ENCODE measurements at places on chromosomes 12 and 14.
A peak's percentile ranks its signal among the peaks of the same experiment; 100 is the strongest.

DNA sequence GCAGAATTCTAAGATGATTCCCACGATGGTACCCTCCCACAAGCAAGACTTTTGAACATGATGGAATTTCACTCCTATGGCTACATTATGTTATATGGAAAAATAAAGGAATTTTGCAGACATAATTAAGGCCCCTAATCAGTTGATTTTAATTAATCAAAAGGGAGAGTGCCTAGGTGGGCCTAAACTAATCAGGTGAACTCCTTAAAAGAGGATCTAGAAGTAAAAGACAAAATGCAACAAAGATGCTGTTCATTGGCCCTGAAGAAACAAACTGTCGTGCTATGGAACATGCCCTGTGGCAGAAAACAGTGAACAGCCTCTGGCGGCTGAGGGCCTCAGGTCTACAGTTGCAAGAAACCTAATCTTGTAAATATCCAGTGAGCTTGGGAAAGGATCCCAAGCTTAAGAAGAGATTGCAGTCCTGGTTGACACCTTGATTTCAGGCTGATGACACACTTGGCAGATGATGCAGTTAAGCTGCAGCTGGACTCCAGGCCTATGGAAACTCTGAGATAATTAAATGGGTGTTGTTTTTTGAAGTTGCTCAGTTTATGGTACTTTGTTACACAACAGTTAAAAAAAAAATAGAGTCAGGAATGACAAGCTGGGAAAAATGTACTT lies 13.8 kb downstream of the TMCC3 start:
- no peak for DNase-seq

- no peak for DNase-seq
Measured at GRCh38 chr14:62006116-62006731, 244.0 kb downstream of the SNAPC1 start.

DNA sequence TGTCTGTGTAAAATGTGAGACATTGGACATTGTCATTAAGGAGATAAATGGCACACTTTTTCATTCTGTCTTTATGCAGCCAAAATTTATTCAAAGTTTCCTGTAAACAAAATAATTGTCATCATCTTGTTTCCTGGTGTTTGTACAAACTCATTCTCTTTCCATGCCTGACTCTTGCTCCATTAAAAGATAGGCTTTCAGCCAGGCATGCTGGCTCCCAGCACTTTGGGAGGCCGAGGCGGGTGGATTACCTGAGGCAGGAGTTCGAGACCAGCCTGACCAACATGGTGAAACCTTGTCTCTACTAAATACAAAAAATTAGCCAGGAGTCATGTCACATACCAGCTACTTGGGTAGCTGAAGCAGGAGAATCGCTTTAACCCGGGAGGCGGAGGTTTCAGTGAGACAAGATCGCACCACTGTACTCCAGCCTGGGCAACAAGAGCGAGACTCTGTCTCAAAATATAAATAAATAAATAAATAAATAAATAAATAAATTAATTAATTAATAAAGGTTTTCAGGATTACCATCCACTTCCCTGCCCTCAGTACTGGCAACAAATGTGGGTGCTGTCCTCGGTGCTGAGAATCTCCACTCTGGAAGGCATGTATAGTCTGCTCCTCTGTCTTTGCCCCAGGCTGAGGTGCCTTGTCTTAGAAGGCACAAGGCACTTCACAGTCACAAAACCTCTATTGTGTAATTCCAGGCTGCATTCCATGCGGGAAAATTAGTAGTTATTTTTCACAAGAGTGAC lies 83.2 kb downstream of the PAH start:
- DNase-seq, result no peak

GRCh38 chr12:60333461-60333860 lies 737.6 kb downstream of the SLC16A7 start:
- no peak for DNase-seq

DNA sequence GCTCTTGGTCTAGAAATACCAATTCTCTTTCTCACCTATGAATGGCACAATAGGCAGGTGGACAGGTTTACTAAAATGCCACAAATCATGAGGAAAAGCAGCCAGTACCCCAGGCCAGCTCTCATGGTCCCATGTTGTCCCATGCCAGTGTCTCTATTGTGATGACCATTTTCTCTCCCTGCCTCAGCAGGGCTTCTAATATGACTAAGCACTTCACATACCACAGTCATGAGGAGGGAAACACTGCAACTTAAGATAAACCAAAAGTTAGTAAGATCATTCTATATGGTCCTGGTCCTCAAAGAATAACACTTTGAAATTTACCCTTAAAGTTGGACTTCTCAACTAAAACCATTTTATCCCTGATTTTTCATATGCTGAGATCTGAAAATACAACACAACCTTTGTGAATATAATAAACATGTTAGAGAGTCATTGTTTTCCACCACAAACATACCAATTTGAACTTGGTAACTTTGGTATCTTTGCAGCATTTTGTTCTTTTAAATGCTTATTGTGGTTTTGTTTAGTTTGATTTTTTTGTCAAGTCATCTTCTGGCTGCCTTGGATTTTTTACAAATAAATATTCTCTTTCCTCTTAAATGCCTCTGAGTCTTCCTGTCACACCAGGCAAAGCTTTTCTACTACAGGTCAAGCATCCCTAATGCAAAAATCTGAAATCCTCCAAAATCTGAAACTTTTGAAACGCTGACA lies 3.6 kb downstream of the TTC5 start:
- peak; percentile 27 for DNase-seq

DNA sequence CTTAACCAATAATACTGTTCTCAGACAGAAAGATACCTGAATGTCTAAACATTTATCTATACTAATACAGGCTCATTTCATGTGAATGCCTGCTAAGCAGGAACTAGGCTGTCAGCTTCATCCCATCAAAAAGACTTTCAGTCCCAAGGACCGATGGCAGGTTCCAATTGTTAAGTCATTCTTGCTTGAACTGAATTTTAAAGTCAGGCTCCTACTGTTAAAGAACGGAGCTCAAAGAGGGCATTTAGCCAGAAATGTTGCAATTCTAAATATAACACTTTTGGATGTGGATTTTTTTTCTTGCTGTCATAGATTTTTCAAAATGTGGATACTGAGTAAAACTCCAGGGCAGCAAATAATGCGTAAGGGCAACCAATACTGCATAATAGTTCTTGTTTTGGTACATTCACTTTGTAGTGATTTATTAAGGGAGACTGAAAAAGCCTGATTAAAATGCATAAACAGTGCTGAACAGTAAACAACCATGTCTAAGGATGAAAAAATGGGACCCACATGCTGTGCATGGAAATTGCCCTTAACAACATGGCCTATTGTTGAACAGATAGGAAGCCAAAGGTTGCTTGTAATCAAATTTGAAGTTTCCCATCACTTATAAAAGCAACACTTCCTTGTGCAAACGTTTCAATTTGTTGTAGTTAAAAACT lies 38.6 kb upstream of the DBX2 start:
- DNase-seq, result no peak

DNA sequence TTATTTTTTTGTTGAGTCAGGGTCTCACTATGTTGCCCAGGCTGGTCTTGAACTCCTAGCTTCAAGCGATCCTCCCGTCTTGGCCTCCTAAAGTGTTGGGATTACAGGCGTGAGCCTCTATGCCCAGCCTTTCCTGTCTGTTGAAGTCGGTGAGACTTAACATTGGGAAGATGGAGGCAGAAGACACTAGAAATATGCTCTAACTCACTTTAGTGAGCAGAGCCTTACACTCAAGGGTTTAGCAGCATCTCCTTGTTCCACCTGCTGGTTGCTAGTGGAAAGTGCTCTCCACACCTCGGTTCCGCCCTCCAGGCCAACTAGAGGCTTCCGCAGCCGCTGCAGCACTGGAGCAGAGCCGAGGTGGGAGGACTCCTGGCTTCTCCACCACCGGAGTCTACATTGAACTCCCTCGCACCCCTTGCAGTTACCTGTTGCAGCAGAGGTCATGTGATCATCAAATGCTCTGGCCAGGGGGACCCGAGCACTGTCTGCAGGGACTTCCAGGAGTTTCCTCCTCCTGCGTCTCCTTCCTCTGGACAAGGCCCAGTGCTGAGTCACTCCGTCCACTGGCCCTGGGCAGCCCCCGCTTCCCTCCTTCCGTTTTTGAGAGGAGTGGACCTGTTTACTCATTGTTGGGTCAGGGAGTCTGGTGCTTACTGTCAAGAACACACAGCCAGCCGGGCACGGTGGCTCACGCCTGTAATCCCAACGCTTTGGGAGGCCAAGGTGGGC lies 9.4 kb upstream of the HVCN1 start:
- peak; percentile 52 for DNase-seq

DNA sequence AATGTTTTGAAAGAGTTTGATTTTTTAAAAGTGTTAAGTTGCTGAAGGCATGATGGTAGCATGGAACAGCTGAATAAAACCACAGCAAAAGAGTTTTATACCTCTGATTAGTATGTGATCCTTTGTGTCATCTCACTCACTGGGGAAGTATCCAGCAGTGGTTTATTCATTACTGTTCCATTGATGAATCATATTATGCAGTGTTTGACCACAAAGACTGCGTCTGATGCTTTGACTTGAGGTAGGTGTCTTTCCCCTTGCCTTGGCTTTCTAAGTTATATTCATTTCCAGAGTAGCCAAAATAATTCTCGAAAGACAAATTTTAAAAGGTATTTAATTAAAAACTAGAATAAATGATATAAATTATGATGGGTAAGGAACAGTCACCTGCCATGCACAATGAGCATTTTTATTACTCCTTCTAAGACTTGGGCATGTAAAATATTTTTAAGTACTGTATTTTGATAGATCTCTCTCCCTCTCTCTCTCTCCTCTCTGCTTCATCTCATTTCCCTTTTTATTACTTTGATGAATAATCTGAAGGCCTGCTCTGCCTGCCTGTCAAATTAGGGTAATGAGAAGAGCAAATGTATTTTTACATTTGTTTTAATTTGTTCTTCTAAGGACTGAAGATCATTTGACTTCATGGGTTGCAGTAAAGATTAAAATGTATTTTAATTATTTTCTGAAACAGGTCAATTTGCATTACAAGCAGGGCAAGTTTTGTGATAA lies 164.9 kb downstream of the NAV3 start:
- peak; percentile 67 for DNase-seq

GRCh38 chr12:43123461-43123860 lies 428.5 kb downstream of the ADAMTS20 start:
- no peak for DNase-seq

DNA sequence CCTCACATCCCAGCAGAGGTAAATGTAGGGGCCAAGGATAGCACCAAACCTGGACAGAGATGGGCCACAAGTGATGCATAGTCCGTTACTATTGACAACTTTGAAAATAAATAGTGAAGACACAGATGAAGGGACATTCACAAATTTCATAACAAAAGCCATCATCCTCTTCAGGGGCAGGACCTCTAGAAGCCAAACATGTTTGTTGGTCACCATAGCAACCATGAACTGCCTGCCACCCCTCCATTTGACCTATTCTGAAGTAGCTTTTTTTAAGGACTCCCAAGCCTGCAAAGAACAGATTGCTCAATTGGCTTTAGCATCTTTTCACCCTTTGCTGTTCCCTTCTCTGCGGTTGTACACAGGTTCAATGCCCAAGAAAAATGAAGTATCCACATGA lies 35.7 kb upstream of the MDM1 start:
- DNase-seq, result no peak

DNA sequence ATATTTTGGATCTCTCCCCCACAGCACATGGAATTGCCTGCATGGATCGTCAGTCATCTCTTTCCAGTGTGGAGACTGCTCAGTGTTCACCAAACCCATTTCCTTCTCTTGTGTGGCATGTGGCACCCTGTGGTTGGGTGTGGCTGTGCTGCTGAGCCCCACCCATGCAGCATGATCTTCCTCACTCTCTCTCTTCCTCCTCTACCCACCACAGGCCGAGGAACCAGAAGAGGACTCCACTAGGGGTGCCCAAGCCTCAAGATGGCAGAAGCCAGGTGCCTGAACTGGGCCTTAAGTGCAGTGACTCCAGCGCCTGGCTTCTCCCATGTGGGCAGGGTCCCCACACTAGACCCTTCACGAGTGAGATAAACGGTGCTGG lies 66.8 kb upstream of the GPR68 start:
- DNase-seq, result no peak

GRCh38 chr12:46361667-46362034 lies 10.9 kb downstream of the SLC38A2 start:
- DNase-seq, result no peak

GRCh38 chr12:104758771-104759170 lies 199.3 kb downstream of the SLC41A2 start:
- no peak for DNase-seq

DNA sequence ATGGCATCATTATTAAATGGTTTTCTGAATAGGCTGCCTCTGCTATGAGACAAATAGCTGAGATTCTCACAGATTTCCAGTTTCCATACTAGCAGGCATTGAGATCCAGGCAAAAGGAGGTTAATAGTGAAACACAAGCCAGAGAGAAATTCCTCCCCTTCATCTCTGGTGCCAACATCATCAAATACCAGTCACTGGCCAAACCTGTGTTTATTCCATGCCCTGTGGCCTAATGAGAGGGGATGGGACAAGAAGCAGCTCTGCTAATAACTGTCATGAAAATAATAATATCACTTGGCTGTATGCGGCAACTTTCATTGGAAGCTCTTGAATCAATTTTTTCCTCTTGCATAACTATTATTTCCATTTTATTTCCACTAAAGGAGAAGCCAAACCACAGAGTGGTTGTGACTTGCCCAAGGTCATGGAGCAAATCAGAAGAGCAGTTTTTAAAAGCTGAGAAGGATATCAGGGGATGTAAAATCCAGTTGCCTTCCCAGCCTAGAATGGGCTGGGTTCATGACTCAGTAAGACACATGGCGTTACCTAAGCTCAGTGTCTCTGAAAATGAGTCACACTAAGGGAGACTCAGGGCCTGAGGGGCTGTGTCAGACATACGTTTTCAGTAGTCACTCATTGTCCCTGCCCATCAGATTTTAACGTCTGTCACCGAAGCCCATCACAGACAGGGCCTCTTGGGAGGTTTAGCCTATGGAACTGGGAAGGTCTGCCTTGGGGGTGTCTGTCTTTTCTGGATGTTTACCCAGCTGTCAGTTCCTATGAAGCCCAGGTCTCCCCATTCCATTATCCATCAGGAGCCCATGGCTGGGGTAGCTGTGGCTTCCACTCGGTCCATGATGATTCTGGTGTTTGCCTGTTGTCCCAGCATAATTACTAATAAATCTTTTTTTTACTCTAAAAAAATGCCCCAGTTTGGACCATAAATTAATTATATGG lies 208.8 kb upstream of the EEA1 start:
- peak; percentile 49 for DNase-seq

DNA sequence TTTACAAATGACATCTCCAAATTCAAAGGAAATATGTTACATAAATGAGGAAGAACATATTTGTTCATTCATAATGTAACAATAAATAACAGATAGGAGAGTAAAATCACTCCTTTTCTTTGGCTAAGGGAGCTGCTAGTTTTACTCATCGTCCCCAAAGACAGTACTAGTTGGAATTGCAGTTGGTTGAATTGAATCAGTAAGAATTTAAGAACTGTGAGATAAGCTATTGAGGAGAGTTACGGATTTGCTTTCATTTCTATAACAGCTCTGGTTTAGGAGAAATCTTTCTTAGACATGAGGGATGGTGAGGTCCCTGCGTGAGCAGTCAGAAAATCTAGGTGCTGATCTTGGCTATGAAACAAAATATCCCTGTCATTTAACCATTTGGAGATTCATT lies 402.8 kb downstream of the AEBP2 start:
- DNase-seq, result no peak
